ENCODE measurements at places on chromosomes 2 and 18. TPM values are rescaled to one million over a fixed set of nuclear protein-coding genes. Genes with fewer than 3 reads are reported as not detected.

DNA sequence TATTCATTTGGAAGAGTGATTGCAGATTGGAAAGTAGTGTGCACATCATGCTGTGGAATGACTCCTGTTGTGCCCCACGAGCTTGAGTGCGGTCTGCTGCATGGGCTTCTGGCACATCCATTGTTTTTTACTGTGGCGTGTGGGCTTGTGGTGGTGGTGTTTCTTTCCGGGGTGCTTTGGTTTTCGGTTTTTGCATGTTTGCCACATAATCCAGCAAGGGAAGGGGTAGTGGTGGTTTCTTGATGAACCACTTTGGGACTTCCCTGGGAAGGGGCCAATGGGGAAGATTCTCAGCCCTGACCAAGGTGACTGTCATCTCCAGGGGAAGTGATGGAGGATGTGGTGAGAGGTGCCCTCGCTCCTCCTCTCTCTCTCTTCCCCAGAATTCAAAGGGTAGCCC, 57.0 kb downstream of the COA5 start:
- H3K4me1 ChIP-seq: no peaks in the 10 kb centered on the region
- no peak overlapping the region for H3K4me3 ChIP-seq
- no peak for DNase-seq
- H3K27ac ChIP-seq: no peak overlapping the region
- H3K36me3 ChIP-seq: peaks cover 68% of the 10 kb centered on the region

GRCh38 chr2:168450171-168450570, 5.9 kb upstream of the CERS6 start:
- H3K4me1 ChIP-seq: peaks cover under 1% of the 10 kb centered on the region
- H3K4me3 ChIP-seq: no peak overlapping the region
- no peak overlapping the region for H3K27ac ChIP-seq
- no peak for DNase-seq
- no peaks in the 10 kb centered on the region for H3K27me3 ChIP-seq

GKN2 gene
- total RNA-seq: not detected

C2orf78 gene
- not detected for total RNA-seq

Measured in muscle of leg (tissue), 16 donors.